HT-29 (cell line): ENCODE measurements at places on chromosomes 4 and X. TPM values are rescaled to one million over a fixed set of nuclear protein-coding genes. Genes with fewer than 3 reads are reported as not detected.

Gene EFHC2
- total RNA-seq: 0.21 TPM in 1 of 2 replicates, not detected in the other

Gene DSPP
- total RNA-seq: not detected in 2 replicates

Gene TBC1D9
- 8.4 and 9.0 TPM in 2 replicates for total RNA-seq

Gene FABP2
- not detected in 2 replicates for total RNA-seq

Gene ADH7
- not detected in 2 replicates for total RNA-seq

Gene CLGN
- total RNA-seq: 0.05 TPM in 1 of 2 replicates, not detected in the other

Gene STARD8
- total RNA-seq: 0.97 and 1.1 TPM in 2 replicates

Gene OPHN1
- total RNA-seq: 6.9 and 17.7 TPM in 2 replicates

Gene UGT2A1
- not detected in 2 replicates for total RNA-seq

Gene MAGEB2
- total RNA-seq: not detected in 2 replicates

Gene SLC9B1
- total RNA-seq: not detected in 2 replicates

Gene RPA4
- total RNA-seq: 1.1 and 1.9 TPM in 2 replicates

Gene EGFL6
- not detected in 2 replicates for total RNA-seq

Gene DMD
- not detected in 2 replicates for total RNA-seq

Gene CXorf49
- total RNA-seq: not detected in 2 replicates

Gene GLRA2
- total RNA-seq: not detected in 2 replicates

Gene UGT8
- total RNA-seq: 36.0 and 36.2 TPM in 2 replicates

Gene ANOS1
- total RNA-seq: not detected in 2 replicates

Gene LUZP4
- total RNA-seq: not detected in 2 replicates

Gene ABLIM2
- total RNA-seq: 0.13 TPM in 1 of 2 replicates, not detected in the other

Gene TRPC3
- not detected in 2 replicates for total RNA-seq

Gene SASH3
- total RNA-seq: not detected in 2 replicates

Gene NR0B1
- total RNA-seq: not detected in 2 replicates

Gene ART3
- total RNA-seq: not detected in 2 replicates

Gene NPNT
- total RNA-seq: 25.7 and 35.4 TPM in 2 replicates

Gene MAP7D2
- 0.03 TPM in 1 of 2 replicates, not detected in the other for total RNA-seq

Gene FHDC1
- total RNA-seq: 2.8 and 3.0 TPM in 2 replicates

Gene DRP2
- 0.05 and 0.13 TPM in 2 replicates for total RNA-seq

Gene GABRA4
- not detected in 2 replicates for total RNA-seq

Gene RBM41
- 11.1 and 13.9 TPM in 2 replicates for total RNA-seq

Gene DMRTC1
- not detected in 2 replicates for total RNA-seq

Gene LDOC1
- total RNA-seq: not detected in 2 replicates

Gene UGT2B15
- total RNA-seq: 0.28 TPM in 1 of 2 replicates, not detected in the other

Gene EMCN
- not detected in 2 replicates for total RNA-seq

Gene OTUD6A
- total RNA-seq: not detected in 2 replicates

Gene PRSS12
- 2.8 and 4.3 TPM in 2 replicates for total RNA-seq

Gene EXOC1L
- not detected in 2 replicates for total RNA-seq

Gene HEPH
- total RNA-seq: 17.7 and 22.1 TPM in 2 replicates

Gene PLP1
- total RNA-seq: not detected in 2 replicates

Gene RBMX
- 255 and 257 TPM in 2 replicates for total RNA-seq

Gene SUPT20HL1
- not detected in 2 replicates for total RNA-seq

Gene TREX2
- 7.3 and 9.8 TPM in 2 replicates for total RNA-seq

Gene CPE
- not detected in 2 replicates for total RNA-seq

Gene XPNPEP2
- not detected in 2 replicates for total RNA-seq
